NCI-H345 (cell line): ENCODE measurements at places on chromosomes 7 and 10.

DNA sequence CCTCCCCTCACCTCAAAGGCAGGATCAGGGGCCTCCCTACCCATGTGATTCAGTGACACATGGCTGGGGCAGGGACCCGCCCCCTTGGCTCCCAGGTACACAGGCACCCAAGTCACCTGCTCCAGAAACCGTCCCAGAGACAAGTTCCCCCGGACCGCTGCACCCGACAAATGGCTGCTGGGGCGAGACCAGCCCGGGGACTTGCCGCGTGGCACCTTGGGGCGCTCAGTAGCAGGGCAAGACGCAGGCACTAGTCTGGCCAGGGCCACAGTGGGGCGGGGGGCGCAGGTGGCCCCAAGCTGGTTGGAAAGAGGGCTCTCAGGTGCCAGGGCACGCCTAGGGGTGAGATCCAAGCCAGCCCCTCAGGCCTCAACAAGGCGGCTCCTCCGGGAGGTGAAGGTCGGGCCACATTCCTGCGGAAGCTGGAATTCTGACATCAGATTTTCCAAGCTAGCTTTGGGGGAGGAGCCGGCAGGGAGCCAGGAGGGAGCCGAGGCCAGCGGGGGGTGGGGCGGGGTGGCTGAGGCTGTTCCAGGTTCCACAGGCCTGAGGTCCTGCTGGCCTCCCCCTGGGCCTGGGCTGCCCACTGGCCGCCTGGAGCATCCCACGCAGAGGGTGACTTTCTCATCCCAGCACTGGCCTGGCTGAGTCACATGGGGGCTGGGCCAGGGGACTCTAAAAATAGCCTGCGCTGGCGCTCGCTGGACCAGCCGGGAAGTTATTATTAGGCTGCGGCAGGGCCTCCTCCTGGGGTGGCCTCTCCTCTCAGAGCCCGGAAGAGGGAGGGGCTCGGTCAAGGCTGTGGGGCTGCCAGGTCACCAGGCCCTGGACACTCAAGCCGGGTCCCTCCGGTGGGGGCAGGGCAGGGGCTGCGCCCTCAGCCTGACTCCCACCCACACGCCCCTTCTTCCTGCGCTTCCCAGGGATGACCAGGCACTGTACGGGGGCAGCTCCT, 20.5 kb upstream of the INPP5A start:
- no peak for DNase-seq

DNA sequence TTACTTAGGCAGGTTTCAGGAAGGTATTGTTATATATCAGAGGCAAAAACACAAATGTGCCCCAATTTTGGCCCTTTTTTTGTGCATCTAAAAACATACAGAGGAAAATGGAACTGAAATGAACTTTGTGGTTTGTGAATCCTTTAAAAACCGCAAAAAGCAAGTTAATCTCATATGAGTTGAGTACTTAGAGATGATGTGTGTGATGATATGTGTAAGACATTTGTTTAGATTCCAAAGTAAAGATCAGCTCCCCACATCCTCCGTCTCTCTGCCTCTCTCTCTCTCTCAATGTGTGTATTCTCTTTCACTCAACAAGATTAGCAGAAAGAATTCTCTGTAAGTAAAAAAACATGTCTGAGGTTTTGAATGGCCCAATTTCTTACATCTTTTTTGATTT, 201.9 kb downstream of the MALRD1 start:
- no peak for DNase-seq

GRCh38 chr7:132643302-132643701, 67.0 kb upstream of the PLXNA4 start:
- no peak for DNase-seq

- DNase-seq = no peak
These were observed 99.0 kb upstream of the CAV2 start for GRCh38 chr7:116400522-116400921.

DNA sequence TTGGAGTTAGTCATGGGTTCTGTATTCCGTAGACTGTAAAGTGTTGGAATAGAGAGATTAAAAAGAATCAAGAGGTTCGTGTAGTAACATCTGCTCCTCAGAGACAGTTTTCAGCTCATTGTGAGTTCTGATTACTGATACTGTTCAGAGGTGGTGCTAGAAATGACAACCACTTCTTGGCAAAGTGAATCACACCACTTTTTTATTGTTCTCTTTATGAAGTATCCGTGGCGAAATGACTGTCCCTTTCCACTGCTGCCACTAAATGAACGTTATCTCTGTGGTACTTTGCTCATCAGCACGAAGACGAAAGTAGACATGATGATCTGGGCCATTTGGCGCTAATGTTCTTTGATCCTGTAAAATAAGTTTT, 860 bp downstream of the RPP30 start:
- no peak for DNase-seq

- no peak for DNase-seq
These were observed 68.3 kb upstream of the CABCOCO1 start for GRCh38 chr10:61594430-61594829.

GRCh38 chr10:46325021-46325420, 38.2 kb downstream of the ANTXRL start:
- DNase-seq = no peak

GRCh38 chr7:857661-858060, 18.7 kb upstream of the GET4 start:
- DNase-seq = no peak

GRCh38 chr7:67955061-67955460, 958.4 kb downstream of the TYW1 start:
- no peak for DNase-seq

DNA sequence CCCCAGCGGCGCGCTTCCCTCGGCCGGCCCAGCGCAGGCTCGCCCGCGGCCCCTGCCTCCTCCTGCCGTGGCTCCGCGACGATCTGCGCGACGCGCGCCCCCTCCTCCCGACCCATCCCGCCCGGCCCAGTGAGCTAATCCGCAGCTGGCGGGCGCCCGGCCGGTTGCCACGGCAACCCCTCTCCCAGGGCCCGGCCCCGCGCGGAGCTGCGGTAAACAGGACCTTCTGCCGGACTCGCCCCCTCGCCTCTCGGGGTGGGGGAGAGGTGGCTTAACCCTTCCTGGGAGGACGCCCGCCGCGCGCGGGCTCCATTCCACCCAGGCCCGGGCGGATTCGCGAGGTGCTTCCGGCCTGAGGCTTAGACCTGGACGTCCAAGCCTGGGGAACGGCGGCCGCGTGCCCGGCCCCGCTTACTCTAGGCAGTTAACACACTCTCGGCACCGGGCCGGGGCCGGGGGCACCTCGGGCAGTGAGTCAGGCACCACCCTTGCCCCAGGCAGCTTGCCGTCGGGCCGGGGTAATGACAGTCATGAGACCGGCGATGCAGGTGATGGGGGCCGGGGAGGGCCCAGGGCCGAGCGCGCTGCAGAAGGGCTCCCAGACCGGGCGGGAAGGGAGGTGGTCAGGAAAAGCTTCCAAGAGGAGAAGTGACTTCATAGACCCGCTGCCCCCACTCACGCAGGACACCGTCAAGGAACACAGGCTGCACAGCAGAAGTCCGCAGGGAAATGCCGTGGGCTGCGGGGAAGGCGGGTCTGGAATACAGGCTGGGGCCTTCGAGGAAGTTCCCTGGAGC, at the start of gene DENND2A:
Gene DENND2A, minus strand, starts transcription at position 87 of the 797 bp plus-strand sequence. CDS start 38,416 bp downstream, outside the sequence.
- DNase-seq = peak; percentile 66

GRCh38 chr7:54161621-54162020, 380.6 kb upstream of the VSTM2A start:
- no peak for DNase-seq

DNA sequence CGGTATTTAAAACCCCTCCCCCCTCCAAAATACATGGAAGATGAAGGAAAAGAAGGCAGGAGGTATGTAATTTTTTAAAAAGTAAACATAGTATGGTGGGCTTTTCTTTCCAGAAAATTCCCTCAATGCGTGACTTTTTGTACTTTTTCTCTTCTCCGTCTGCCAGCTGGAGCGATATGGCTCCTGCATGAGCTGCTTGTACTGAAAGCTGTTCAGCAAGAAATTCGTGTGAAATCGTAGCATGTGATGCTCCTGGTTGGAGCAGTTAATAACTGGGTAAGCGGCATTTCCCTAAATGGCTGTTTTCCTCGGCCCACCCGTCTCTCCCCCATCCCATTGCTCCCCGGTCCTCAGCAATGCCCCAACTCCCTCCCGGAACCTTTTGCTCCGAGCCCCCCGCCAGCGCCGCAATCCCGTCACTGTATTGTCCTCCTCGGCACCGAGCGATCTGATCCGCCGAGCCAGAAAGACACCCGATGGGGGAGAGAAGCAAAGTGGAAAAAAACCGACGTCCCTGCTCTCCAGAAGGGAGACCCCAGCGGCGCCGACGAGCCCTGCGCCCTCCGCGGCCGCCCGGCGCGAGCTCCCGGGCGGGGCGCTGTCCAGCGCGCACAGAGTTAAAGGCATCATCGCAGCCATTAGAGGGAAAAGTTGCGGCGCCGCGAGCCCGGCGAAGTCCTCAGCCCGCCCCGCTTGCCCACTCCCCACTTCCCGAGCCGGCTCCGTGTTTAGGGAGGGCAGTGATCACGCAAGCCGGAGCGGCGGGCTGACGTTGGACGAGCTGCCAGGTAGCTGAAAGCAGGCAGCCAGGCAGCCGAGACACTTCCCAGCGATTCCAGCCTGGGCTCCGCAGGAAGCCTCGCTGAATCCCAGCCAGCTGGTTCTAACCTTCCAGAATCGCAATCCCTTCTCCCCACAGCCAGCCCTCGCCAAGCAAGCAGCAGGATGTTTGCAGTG, at the start of gene VSTM2A:
Gene VSTM2A, plus strand, starts transcription at position 707 of the 957 bp plus-strand sequence. CDS start 356 bp downstream, outside the sequence.
- DNase-seq = peak; percentile 75

- DNase-seq = no peak
These were observed 135.7 kb upstream of the RNF32 start for GRCh38 chr7:156504687-156505545.

- no peak for DNase-seq
These were observed 347.0 kb downstream of the KCNMA1 start for GRCh38 chr10:77290528-77291155.

DNA sequence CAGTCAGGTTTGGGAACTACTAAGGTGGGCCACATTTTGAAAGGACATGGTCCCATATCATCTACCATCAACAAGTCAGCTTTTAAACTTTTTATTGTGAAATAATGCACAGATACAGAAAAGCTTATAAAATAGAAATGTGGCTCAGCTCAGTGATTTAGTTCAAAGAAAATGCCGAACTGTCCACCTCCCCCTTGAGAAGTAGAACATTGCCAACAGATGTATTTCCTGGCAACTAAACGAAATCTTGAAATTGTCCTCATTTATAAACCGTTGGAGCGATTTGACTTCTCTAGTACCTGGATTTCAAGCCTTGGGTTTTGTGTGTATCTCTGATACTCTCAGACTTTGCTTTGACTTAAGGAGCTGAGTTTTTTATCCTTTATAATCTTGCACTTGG, 32.7 kb upstream of the SMNDC1 start:
- no peak for DNase-seq

DNA sequence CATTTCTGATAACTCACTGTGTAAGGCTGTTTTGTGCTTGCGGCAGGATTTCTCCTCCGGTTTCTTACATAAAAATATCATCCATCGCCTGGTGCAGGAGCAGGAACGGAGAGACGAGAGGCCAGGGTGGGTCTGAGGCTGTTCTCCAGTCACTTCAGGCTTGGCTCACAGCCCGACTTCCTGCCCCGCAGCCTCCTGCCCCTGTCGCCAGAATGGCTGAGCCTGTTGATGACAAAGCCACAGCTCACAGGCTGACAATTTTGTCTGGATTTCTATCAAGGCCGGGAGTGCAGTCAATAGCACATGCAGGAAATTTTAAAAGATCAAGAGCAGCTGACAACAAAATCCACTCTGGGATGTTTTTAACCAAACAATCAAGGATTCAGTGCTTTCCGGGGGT, 229.7 kb upstream of the ZNF32 start:
- DNase-seq = no peak

GRCh38 chr10:58158806-58159205, 108.9 kb downstream of the IPMK start:
- no peak for DNase-seq

GRCh38 chr10:71522442-71523144, 125.9 kb downstream of the CDH23 start:
- no peak for DNase-seq

- no peak for DNase-seq
These were observed 244.4 kb downstream of the RPS24 start for GRCh38 chr10:78278058-78278404.

GRCh38 chr10:59361663-59362143, 646 bp downstream of the FAM13C start:
- no peak for DNase-seq

- DNase-seq = peak; percentile 85
These were observed 6.3 kb downstream of the COL28A1 start for GRCh38 chr7:7529328-7529727.

DNA sequence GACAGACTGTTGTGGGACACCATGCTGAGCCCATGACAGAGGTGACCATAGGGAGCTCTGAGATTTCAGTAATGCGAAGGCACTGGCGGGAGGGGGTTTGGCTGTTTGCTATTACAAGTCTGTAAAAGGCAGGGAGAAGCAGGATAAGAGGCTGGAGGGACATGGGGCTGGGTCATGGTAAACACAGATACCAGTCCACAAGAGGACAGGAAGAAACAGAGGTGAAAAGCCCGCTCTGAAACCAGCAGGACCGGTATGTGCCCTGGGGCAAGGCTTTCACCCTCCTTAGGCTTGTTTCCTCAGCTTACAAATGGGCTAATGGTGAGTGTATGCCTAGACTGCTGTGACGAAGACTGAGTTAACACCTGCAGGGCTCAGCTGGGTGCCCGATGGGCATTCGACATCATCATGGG, 34.1 kb downstream of the ANXA11 start:
- DNase-seq = no peak

DNA sequence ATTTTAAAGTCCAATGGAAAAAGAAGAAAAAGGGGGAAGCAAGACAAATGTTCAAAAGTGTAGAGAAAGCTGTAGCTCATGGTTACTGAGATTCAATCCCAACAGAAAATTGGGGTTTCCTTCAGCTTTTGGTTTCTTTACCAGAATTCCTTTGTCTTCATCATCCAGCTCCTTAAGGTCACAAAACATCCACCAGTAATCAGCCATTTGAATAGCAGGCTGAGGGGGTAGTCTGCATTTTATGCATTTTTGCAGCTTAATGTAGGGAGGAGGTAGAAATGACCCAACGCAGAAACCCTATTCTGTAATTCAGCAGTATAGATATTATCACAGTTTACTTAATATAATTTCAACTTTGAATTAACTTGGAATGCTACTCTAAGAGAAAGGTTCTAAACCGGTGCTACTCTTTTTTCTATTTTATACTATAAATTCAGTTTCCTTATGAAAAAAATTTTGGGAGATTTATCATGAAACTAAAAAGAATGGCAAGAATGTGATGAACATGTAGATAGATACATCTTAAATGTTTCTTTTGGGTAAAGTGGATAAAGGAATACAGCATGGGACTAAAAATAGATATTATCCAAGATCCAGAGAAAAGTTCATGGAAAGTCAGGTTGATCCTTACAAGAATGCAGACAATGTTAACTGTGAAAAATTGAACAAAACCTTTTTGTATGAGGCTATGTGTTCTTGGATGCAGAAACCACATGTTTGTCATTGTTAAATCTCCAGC, 596.9 kb downstream of the PHTF2 start:
- DNase-seq = no peak

GRCh38 chr10:71131096-71131495, 81.3 kb upstream of the UNC5B start:
- no peak for DNase-seq

- DNase-seq = no peak
These were observed 5.4 kb downstream of the TSPAN13 start for GRCh38 chr7:16758631-16759611.

GRCh38 chr10:80518807-80519360, 18.8 kb upstream of the SH2D4B start:
- no peak for DNase-seq
